ENCODE measurements at places on chromosomes 5 and 9.

DNA sequence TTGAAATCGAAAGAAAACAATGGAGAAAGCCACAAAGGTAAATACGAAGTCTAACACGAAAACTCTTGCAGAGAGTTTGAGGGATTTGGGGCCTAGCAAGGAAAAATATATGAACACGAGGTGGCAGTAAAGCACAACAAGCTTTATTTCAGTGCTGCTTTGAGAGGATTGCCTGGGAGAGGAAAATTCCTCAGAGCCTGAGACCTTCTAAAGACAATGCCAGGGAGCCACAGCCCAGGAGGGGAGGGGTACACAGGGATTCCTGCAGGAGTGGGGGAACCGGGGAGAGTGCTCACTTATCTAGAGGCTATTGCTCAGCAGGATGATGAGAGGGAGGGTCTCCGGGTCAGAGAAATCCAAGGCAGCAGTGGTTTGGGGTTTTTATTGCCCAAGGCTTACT is 134.9 kb upstream of the ADCY2 start:
- peak; percentile 26 for DNase-seq

DNA sequence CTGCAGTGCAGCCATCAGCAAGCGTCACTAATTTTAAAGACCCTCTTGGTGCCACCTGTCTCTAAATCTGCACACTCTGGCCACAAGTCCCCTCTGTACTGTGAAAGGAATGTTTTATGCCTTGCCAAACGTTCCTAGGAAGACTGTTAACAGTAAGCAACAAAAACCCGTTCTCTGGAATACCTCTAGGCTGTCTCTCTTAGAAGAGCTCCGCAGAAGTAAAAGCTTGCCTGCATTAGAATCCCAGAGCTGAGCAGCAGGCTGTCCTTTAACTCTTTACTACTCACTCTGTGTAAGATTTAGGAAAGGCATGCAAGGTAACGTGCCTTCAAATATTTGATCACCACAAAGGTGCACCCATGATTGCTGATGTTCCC is 53.9 kb upstream of the C9orf72 start:
- no peak for DNase-seq

DNA sequence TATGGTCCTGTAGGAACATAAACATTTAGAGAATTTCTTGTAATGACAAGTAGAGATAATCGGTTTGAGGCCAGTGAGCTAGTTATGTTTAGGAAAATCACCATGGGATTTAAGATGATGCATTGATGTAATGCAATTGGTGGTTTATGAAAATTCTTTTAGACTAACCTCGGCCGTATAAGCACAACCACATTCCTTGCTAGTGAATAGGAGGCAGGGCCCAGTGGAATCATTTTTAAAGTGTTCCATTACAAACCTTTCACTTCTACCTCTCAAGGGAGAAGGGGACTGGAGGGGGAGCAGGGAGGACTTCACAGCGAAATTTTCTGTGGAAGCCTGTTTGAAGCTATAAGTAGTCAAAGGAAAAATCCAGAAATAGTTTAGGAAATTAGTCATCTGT is 71.8 kb upstream of the NFIL3 start:
- DNase-seq, result no peak

- DNase-seq, result no peak
Observed at GRCh38 chr5:166123717-166124116, 2167.7 kb upstream of the WWC1 start.

- no peak for DNase-seq
Observed at GRCh38 chr9:113449376-113449775, 14.2 kb upstream of the RGS3 start.

GRCh38 chr9:129143031-129143927 is 32.1 kb downstream of the PTPA start:
- peak; percentile 80 for DNase-seq

GRCh38 chr5:5342784-5343183 is 79.7 kb upstream of the ICE1 start:
- no peak for DNase-seq

- no peak for DNase-seq
Observed at GRCh38 chr5:141695627-141696215, 13.7 kb upstream of the ARAP3 start.

DNA sequence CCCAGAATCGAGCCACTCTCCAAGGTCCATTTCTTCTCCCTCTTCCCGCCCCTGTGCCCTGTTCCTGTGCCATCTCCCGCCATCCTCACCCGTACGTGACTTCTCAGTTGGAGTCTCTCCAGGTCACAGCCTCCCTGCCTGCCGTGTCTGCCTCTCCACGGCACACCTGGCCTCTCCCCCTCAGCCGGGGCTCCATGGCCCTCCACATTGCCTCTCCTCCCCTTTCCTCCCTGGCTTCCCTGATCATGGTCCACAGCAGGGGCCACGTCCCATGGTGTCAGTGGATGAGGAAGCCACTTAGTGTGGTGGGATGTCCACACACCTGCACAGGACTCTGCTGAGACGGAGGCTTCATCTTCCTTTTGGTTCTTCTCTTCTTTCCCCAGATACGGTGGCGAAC is 2.3 kb downstream of the PAEP start:
- no peak for DNase-seq

- no peak for DNase-seq
Observed at GRCh38 chr5:23483090-23483489, 24.3 kb upstream of the PRDM9 start.

All from NCI-H460 (cell line).